ENCODE measurements at places on chromosomes 12 and 14. TPM values are rescaled to one million over a fixed set of nuclear protein-coding genes. Genes with fewer than 3 reads are reported as not detected.

KRT8 gene
- 9.6 TPM for total RNA-seq

PROX2 gene
- not detected for total RNA-seq

APOF gene
- not detected for total RNA-seq

SYT1 gene
- total RNA-seq: not detected

GPR132 gene
- total RNA-seq: not detected

IL26 gene
- not detected for total RNA-seq

CELA1 gene
- total RNA-seq: not detected

OTUB2 gene
- total RNA-seq: 0.98 TPM

HSPB8 gene
- total RNA-seq: 10.9 TPM

AKAP3 gene
- total RNA-seq: 0.68 TPM

CD27 gene
- not detected for total RNA-seq

PTPRB gene
- total RNA-seq: 0.88 TPM

OTOGL gene
- 0.15 TPM for total RNA-seq

BCL2L14 gene
- total RNA-seq: not detected

NDUFB1 gene
- total RNA-seq: 511 TPM

CLEC9A gene
- total RNA-seq: not detected

TNFRSF1A gene
- 506 TPM for total RNA-seq

Data from cardiac ventricle fibroblast (primary cell).